T1000 (cell line): ENCODE measurements at places on chromosomes 6 and 20.

DNA sequence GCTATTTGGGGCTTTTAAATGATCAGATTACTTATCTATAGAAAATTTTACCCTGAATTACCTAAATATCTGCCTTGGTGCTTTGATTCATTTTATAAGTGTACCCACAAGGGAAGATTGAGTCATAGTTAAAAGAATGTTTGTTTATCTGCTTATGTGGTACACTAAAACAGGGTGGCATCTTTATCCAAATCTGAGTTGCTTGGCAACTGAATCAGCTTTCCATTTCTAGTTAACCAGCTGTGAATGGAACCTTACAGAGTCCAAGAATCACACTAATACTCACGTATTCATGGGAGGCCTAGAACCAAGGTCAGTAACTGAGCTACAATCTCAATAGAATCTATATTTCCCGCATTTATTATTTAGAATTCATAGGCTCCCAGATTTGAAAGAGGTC, 44.0 kb upstream of the CAP2 start:
- DNase-seq: peak; percentile 37

GRCh38 chr6:44263354-44264100, 1.8 kb downstream of the NFKBIE start:
- no peak for DNase-seq

DNA sequence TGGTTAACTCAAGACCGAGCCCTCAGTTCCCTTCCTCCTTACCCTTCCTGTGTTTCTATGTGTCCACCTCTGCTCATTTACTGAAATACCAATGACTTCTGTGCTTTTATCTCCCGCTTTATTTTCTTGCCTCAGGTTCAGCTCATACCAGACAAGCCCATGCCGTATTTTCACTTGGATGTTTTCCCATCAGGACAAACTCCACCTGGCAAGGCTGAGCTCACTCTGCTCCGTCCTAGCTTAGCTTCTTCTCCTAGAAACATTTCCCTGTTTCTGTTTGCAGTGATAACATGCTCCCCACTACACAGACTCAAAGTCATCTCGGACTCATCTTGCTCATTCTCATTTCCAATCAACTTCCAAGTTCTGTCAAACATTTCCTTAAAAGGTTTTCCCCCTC, 56.9 kb upstream of the TFB1M start:
- no peak for DNase-seq

DNA sequence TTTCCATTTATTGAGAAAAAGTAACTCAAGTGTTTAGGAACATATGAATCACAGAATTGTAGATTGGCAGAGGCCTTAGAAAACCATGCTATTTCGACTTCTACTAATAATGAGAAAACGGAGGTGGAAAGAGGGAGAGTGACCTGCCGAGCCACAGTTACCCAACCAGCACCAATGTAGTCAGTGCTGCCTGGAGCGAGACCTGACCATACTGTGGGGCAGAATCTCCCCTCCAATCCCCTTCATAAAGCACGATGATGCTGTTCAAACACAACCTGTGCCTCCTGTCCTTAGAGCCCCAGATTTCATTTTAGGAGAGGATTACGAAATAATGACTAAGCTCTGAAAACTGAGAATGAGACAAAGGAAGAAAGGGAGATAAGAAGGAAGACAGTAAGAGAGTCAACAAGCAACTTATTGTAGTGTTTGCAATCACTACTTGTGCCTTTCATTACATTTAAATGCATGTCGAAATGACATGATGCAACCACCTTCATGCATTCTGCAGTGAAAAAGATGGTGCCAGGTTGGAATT, 70.6 kb downstream of the ATXN1 start:
- no peak for DNase-seq

DNA sequence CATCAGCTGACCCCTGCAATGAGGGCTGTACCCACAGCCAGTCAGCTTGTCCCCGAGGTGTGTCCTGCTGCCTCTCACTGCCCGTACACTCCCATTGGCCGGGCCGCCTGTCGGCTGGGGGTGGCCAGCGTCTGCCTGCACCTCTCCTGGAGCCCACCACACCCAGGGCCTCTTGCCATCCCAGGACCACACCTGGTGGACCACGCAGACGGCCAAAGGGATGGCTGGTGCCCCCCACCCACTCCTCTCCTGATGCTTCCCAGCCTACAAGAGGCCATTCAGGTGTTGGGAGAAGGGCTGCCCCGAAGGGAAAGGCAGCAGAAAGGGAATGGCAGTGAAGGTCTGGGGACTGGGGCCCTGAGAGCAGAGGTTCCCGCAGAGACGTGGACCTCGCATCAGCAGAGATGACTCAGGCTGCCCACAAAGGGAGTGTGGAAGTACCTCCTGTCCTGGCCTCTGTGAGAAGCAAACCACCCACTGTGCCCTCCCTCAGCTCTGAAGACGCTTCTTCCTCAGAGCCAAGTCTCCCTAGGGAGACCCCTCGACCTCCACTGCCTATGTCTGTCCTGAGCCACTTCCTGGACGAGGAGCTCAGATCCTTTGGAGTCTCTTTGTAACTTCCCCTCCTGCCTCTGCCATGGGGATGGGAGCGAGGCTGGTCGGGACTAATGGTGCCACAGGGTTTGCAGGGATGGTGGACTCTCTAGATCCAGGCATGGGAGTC, 60.9 kb downstream of the PYGB start:
- peak; percentile 72 for DNase-seq

GRCh38 chr20:1788044-1788443, 107.2 kb upstream of the SIRPA start:
- DNase-seq: no peak

DNA sequence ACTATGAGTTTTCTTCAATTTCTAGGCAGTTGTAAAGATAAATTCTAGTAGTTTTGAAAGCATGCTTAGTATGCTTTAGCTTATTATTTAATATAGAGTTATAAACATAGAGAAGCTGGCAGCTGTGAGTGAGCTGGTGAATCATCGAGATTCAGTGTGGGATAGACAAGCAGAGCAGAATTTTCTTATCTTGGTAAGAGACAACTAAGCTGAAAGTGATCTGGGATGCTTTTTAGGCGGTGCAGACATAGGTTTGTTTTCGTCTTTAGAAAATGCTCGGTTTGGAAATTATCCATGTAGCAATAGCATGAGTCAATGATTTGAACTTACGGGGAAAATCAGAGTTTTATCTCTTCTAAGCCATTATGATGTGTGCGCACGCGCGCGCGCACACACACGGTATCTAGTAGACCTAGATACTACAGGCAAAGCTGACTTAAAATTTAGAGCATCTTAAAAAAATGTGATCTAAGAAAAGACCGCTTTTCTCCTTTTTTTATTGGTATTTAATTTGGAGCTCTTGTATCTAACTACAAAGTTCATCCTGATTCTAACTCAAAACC, 128.3 kb upstream of the MAP3K7 start:
- no peak for DNase-seq

GRCh38 chr20:34268851-34269636, 27.8 kb downstream of the ASIP start:
- no peak for DNase-seq

GRCh38 chr6:118784641-118785164, 109.2 kb upstream of the ASF1A start:
- no peak for DNase-seq

GRCh38 chr6:113855500-113856374, 1.4 kb upstream of the MARCKS start:
- no peak for DNase-seq

- no peak for DNase-seq
Observed at GRCh38 chr6:121223212-121223611, 111.1 kb downstream of the TBC1D32 start.

GRCh38 chr20:20020908-20021307, 3.7 kb downstream of the NAA20 start:
- no peak for DNase-seq

DNA sequence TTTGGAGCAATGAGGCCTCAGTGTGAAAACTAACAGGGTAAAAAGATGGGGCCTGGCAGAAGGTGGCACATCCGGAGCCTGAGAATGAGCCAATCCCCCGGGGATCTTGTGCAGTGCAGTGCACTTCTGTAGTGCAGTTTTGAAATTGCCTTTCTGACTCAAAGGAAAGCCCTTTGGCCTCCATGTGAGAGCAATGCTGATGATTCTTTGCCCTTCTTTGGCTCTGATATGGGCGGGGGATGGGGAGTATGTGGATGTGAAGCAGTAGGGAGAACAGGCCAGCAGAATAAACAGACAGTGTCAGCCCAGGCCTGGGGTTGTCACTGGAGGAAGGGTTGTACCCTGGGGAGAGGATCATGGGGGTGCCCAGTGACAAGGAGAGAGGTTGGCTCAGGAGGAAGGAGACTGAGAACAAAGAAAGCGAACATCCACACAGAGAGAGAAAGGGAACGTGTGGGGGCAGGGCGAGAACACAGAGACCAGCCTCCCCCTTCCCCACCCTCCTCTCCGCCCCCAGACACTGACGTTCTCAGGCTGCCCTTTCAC, 351.2 kb downstream of the CDC5L start:
- DNase-seq: peak; percentile 30

GRCh38 chr6:168180548-168181011, 101.6 kb upstream of the FRMD1 start:
- no peak for DNase-seq

GRCh38 chr6:169094552-169094950, 159.1 kb downstream of the THBS2 start:
- no peak for DNase-seq

DNA sequence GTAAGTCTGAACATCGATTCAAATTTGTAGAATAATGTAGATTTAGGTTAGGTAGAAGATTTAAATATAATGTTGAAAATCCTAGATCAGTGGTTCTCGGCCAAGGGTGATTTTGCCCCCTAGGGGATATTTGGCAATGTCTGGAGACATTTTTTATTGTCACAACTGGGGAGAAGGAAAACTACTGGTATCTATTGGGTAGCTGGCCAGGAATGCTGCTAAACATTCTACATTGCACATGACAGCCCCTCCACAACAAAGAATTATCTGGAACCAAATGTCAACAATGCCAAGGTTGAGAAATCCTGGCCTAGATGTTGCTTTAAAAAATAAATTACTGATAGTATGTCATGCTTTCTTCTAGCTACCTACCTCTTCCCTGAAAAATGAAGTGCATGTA, 76.1 kb downstream of the HIVEP2 start:
- DNase-seq: no peak

DNA sequence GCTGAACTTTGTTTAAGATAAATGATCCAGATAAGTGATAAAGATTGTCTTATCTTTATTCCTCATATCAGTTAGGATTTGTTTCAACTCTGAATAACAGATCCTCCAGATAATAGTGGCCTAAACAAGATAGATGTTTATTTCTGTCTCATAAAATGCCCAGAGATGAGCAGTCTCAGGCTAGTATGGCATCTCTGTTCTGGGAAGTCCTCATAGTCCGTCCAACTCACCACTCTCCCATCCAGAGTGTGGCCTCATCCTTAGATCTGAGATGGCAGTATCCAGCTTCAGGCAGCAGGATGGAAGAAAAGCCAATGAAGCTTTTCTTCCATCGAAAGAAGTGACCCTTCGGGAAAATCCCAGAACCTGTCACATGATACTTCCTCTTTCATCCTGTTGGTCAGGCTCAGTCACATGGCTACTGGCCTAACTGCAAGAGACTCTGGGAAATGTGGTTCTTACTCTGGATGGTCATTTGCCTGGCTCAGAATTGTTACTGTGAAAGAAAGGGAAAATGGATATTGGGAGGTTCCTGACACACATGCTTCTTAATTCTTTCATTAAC, 29.4 kb upstream of the TAGAP start:
- no peak for DNase-seq

- no peak for DNase-seq
Observed at GRCh38 chr6:139037490-139037889, 8.9 kb downstream of the ABRACL start.

DNA sequence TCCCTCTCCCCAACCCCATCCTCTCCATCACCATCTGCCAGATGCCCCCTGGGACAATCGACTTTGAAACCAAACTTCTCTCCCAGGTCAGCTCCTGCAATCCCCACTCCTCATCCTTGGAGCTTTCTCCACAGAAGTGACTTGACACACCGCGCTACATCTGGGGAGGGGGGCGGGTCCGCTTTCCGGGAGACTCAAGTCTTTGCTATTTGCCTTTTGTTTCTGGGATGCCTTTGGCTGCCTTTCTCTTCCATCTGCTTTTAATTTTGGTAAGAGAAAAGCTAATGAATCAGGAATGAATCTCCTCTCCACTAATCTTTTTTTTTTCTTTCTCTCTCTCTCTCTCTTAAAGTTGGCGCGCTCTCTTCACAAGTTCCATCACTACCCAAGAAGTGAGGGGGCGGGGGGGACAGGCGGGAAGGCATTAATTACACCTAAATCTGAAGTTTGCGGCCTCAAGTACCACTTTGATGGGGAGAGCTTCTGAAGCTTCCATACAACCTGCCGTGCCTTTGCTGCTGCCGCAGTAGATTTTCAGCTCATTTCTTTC, 664 bp upstream of the TPBG start:
- no peak for DNase-seq

DNA sequence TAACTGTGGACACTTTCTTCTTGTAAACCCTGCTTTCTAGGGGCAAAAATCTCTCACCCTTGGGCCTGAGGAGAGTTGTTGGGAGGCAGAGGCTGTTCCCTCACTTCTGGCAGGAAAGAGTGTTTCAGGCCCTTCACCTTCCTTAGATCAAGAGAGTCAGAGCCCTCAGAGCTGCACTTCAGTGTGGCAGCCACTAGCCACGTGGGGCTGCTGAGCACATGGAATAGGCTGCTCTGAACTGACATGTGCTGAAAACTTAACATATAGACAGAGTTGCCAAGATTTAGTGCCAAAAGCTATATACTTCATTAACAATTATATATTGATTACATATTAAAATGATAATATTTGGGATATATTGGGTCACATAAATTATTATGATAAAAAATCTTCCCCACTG, 4.4 kb upstream of the LMBRD1 start:
- no peak for DNase-seq

GRCh38 chr20:52049001-52049731, 142.4 kb downstream of the ZFP64 start:
- no peak for DNase-seq

DNA sequence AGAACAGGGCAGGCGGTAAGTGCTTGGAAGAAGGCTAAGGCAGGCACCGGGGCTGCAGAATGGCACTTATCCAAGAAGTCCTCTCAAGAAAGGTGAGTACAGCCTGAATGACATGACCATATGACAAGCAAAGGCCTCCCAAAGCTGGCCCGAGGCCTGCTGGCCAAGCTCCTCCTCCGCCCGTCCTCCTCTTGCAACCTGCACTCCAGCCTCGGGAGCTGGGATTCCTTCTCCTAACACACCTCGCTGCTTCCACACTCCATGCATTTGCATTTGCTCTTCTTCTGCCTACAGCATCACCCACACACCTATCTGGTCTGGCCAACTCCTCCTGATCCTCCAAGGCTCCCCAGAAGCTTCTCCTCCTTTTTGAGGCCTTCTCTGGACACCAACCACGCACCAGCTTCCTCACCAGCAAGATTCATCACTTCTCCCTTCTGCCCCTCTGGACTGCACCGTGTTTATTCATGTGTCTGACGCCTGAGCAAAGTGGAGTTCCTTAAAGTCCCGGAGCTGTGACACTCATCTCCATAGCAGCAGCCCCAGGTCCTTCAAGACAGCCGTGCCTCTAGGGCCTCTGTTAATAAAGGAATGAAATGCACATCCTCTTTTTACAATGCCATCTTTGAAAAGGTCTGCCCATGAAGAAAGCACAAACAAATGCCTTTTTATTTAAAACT, 32.3 kb downstream of the CNKSR3 start:
- no peak for DNase-seq
